Right ventricle myocardium inferior (tissue), 1 donor: ENCODE measurements at places on chromosomes 16 and 17. TPM values are rescaled to one million over a fixed set of nuclear protein-coding genes. Genes with fewer than 3 reads are reported as not detected.
A peak's percentile ranks its signal among the peaks of the same experiment; 100 is the strongest.

The SLC13A2 gene
- total RNA-seq, result not detected

The SMIM5 gene
- 11.4 TPM for total RNA-seq

GRCh38 chr16:66457888-66458287, 30.8 kb downstream of the BEAN1 start:
- no peak for DNase-seq

GRCh38 chr16:4330277-4330874, 14.5 kb downstream of the GLIS2 start:
- peak; percentile 92 for DNase-seq

GRCh38 chr17:8072341-8072728, 15.2 kb downstream of the ALOX12B start:
- no peak for DNase-seq
